ENCODE measurements at places on chromosomes 5 and 9.

GRCh38 chr9:82367016-82367415 is 378.4 kb downstream of the SPATA31D1 start:
- no peak for DNase-seq

GRCh38 chr5:113293975-113294310 is 140.8 kb downstream of the TSSK1B start:
- no peak for DNase-seq

GRCh38 chr9:18233776-18234445 is 240.0 kb upstream of the ADAMTSL1 start:
- DNase-seq: no peak

GRCh38 chr5:76742583-76742982 is 26.7 kb downstream of the F2R start:
- DNase-seq: no peak

GRCh38 chr5:40754381-40755092 is 1.2 kb downstream of the TTC33 start:
- no peak for DNase-seq

Measured in progenitor cell of endocrine pancreas (in vitro differentiated cells).